H9 (cell line): ENCODE measurements at places on chromosomes 1 and 21.
A peak's percentile ranks its signal among the peaks of the same experiment; 100 is the strongest.

GRCh38 chr1:21046132-21046531 lies 130.6 kb downstream of the EIF4G3 start:
- no peak for DNase-seq

DNA sequence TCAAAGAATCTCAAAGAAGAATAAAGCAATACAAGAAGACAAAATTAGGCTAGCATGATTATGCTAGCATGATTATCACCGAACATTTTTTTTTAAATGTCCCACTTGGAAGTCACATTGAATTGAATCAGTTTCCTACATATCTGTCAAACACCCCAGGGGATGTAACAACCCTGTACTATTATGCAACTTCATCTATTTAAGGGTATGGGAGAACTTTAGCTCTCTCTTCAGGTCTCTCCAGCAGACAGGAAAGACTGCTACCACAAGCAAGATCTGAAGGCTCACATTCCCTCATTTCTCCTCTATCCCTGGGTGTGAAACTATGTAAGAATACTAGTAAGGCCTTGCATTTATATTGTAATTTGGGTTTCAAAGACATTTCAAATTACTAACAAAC lies 52.8 kb downstream of the EDEM3 start:
- DNase-seq = no peak

DNA sequence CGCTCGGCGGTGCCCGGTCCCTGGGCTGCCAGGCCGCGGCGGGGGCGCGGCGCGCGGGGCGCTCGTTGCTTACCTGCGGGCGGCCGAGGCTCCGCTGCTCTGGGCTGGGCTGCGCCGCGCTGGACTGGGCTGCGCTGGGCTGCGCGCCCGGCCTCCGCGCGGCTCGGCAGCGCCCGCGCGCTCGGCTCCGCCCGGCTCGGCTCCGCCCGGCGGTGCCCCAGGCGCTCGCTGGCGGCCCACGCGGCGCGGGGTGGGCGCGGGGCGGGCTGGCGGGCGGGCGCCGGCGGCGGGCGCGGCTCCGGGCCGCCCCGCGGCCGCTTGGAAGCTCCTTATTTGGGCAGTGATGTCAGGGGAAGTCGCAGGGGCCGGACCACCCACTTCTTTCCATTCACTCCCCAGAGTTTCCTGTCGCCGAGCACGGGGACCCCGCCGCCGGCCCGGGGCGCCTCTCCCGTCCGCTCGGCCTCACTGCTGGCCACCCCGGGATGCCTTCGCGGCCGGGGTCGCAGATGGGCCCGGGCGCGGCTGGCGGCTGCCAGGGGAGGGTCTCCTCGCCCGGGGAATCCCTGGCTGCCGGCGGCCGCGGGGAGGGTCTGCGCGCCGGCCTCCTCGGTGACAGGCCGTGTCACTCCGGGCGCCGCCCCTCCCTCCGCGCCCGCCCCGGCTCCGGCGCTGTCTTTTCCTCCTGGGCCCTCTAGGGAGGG lies 177.7 kb upstream of the EDN2 start:
- peak; percentile 66 for DNase-seq

DNA sequence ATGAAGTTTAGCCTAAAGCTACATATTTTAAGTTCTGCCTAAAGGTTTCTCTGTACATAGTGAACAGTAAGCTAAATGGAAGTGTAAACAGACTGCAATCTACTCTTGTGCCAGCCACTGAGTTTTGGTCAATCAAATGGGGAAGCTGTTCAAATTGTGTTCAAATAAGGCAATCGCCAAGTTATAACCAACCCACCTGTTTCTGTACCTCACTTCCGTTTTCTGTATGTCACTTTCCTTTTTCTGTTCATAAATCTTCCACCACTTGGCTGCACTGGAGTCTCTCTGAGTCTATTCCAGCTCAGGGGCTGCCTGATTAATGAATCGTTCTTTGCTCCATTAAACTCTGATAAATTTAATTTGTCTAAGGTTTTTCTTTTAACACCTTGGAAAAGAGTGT lies 10.8 kb upstream of the THEM4 start:
- no peak for DNase-seq

GRCh38 chr21:36700971-36701755 lies 2.2 kb downstream of the SIM2 start:
- peak; percentile 63 for DNase-seq

DNA sequence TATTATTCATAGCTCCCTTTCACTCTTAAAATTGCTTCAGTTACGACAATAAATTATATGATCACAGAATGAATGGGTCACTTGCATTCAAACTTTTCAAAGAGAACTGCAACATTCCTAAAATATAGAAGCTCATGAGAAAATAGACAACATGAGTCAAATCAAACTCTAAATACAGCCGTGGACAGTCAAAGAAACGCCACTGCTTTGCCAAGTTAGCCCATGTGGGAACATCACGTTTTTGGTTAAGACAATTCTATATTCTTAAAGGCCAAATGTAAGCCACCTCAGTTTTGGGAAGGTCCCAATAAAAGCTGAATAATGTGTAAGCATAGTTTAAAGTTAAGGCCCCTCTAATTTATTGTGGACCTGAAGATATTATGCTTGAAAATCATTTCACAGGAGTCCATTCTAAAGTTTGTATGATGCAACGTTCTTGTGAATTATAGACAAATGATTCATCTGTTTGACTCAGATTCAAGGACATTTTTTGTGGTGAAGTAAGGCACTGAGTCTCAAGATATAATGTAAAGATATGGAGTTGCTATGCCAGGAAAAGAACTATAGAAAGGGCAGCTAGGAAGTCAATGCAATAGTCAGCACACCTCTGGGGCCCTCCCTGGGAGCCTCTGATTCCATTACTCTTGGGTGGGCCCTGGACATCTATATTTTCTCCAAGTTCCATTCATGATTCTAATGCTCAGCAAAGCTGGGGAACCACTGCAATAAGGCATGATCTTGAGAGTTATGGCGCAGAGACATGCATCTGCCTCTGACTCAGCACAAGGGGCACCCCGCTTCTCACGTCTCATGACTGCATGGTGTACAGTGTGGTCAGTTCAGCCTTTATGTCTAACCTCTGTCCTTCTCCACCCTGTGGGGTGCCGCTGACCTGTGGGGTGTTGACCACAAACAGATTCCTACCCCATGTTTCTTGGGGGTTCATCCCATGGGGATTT lies 33.9 kb downstream of the ETS2 start:
- no peak for DNase-seq

DNA sequence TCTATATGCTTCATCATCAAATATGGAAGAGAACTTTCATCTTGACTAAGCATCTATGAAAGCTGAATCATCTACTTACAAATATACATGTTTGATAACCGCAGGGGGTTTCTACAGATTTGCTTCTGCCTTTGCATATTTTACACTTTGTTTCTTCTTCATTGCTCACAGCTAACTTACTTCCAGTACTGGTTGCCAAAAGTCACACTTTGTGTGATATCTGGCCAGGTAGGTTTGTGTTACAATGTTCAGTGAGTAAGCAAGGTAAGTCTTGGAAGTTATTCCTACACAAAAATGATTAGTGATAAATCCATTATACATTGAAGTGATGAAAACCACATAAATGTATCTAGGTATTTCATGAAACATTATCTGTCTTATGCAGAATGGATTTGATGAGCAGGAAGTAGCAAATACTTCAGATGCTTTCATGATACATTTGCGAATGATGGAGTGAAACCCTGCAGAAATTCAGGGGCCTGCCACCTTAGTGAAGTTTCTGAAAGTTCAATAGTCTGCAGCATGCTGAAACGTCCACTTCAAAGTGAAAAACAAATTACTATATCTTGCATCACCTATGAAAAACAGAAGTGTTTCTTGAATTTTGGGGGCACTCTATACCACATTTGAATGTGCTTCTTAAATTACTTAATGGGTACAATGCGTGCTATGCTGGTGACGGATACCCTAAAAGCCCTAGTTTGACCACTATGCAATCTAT lies 187.3 kb downstream of the ATP6V1G3 start:
- no peak for DNase-seq

GRCh38 chr1:58454807-58455206 lies 91.7 kb downstream of the OMA1 start:
- DNase-seq = no peak

GRCh38 chr1:59707178-59707791 lies 107.5 kb upstream of the HOOK1 start:
- DNase-seq = no peak

GRCh38 chr1:6087377-6087772 lies 41.7 kb downstream of the KCNAB2 start:
- no peak for DNase-seq

GRCh38 chr1:20402585-20403422 lies 83.2 kb downstream of the CAMK2N1 start:
- peak; percentile 24 for DNase-seq

GRCh38 chr1:24089743-24090555 lies 22.0 kb downstream of the MYOM3 start:
- DNase-seq = no peak

DNA sequence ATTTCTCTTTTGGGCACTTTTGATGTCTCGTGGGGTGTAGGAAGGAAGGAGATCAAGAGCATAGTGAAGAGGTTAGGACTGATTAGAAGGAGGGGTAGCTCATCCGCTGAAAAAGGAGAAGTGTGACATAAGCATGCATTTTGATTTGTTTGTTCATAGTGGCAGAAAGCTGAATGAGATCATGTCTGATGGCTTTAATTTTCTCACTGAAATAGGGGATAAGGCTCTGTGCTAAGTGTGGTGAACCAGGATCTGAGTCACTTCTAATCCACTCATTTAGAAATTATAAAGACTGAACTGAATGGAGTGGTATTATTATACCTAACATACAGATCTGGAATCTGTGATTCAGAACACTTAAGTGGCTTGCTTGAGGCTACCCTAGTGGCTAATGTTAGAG lies 344.5 kb downstream of the PDE4B start:
- no peak for DNase-seq

DNA sequence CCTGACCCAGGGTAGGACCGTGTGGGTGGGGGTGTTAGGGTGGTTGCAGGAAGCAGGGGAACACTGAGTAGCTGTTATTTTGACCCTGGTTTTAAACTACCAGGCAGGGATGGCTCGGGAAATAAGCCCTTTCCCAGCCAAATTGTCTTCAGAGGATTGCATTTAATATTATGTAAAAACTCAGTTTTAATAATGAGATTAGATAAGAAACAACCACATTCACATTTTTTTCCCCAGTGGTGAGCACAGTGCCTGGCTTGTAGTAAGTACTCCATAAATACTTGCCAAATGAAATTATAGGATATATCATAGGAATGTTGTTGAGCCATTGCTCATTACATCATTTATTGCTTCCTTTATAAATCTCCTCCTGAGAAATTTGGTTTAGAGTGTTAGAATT lies 3.1 kb upstream of the ACP6 start:
- no peak for DNase-seq

GRCh38 chr1:101507547-101507971 lies 270.7 kb downstream of the S1PR1 start:
- no peak for DNase-seq

DNA sequence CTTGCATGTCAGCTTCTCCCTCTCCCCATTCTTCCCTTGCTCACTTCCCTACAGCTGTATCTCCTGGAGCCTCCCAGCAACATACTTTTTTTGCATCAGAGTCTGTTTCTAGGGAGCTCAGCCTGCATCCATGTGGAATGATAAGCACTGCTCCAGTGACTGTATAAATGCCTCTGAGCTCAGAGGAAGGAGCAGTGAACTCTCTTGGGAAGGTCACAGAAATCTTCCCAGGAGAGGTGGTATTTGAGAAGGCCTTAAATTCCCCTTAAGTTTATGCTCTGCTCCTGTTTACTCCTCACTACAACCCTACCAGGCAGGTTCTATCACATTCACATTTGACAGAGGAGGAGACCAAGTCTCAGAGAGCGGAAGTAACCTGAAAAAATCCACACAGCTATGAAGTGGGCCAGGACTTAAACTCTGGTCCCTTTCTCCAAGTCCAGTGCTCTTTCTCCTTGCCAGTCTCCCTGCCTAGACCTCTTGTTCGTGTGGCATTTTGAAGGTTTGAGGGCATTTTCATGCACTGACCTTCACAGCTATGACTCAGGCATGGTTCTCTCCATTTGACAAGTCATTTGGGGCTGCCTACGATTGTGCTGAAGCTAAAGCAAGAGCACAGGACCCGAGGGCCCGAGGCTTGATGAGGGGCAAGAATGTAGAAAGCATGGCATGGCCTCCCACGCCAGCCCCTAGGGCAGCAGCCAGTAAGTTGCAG lies 5.6 kb upstream of the UBXN10 start:
- DNase-seq = no peak

DNA sequence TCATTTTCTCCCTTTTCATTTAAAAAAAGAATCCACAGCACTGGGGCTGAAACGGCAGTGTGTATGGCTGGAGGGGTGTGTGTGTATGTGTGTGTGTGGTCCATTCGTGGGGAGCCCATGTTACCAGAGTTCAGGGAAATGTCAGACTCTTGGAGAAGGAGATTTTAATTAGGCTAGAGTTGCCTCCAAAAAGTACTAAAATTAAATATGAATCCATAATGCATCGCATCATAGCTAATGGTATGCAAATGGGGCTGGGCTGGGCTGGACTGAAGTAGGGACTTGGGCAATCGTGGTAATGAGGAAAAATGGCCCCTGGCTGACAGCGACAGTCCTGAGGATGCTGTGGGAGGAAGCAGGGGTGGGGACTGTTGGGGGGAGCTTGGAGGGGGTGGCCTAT lies 24.8 kb downstream of the GRIK3 start:
- DNase-seq = no peak

GRCh38 chr1:61453111-61453961 lies 271.6 kb downstream of the TM2D1 start:
- DNase-seq = peak; percentile 84

DNA sequence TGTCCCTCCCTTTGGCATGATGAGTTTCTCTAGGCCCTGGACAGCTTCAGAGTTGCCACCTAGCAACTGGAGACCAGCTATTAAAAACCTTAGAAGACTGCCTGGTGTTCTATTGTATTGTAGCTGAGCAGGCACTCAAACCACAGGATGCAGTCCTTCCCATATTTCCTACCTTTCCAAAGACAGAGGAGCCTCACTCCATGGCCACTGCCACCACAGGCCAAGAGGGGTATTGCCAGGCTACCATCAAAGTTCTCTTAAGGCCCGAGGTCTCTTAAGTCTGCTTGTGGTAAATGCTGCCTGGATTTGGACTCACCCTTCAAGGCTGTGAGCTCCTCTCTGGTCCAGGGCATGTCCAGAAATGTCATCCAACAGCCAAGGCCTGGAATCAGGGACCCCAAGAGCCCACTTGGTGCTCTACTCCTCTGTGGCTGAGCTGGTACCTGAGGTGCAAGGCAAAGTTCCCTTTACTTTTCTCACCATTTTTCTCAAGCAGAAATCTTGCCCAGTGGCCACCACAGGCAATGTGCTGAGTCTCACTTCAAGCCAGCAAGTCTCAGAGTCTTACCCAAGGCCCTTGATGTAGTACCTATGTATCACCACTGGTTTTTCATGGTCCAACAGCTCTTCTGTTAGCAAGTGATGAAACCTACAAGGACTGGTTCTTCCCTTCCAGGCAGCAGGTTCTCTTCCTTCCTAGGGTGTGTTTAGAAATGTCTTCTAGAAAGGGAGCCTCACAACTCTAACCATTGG lies 269.4 kb downstream of the AMY1C start:
- peak; percentile 28 for DNase-seq

DNA sequence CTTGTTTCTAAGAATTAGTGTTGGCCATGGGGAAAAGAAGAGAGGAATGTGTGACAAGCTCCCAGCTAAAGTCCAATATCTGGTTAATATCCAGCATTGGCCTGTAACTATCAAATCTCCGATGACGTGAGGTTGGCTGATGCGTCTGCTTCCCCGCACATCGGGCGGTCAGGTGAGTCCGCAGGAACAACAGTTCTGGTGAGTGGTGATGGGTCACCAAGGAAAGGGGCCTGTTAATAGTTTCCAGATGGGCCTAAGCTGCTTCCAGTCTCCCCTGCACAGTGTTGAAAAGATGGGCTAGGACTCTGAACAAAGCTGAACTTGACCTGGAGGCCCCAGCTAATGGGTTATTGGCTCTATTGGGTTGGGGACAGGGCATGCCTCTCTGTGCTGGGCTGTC lies 193.1 kb upstream of the EDN2 start:
- DNase-seq = no peak
